ENCODE measurements at places on chromosomes 1 and 21.
A peak's percentile ranks its signal among the peaks of the same experiment; 100 is the strongest.

DNA sequence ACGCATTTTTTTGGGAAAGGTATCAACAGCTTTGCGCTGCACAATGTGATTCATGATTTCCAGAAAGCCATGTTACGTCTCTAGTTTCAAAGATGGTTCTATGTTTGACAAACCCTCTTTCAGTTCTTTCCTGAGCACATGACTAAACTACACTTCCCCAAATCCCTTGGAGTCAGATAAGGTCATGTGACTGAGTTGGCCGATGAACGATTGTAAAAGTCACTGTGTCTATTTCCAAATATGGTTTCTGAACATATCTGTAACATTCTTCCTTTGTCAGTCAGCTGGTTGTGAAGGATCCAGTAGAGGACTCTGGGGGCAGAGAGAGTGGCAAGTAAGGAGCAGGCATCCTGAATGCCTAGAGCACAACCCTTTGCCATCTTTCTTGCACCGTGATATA is 35.4 kb downstream of the TMPRSS15 start:
- DNase-seq = no peak

- DNase-seq = no peak
Observed at GRCh38 chr1:97989094-97989680, 68.4 kb upstream of the DPYD start.

DNA sequence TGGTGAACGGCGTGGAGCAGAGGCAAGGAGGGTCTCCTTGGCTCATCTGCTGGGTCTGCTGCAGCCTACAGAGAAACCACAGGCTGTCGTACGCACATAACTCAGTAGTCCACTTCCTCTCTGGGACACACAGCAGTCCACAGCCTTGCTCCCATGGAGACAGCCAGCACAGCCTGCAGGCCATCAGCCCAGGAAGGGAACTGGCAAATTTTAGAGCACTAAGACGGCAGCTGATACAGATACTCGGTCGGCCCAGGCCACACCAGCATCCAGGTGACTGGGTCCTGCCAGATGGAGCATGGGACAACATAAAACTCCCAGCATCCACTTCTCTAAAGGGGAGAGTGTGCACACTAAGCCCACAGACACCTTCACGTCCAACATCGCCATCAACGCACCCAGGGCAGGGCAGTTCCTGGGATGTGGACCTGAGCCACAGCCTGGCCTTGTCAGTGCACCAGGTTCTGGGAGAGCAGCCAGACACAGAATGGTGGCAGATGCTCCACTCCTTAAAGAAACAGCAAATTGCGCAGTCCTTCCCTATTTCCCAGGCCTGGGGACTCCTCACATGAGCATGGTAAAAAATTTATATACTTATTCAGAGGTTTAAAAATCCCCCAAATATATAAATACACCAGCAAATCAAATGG is 247.1 kb upstream of the RAB4A start:
- no peak for DNase-seq

GRCh38 chr1:67816506-67816905 is 16.8 kb downstream of the GNG12 start:
- DNase-seq = no peak

DNA sequence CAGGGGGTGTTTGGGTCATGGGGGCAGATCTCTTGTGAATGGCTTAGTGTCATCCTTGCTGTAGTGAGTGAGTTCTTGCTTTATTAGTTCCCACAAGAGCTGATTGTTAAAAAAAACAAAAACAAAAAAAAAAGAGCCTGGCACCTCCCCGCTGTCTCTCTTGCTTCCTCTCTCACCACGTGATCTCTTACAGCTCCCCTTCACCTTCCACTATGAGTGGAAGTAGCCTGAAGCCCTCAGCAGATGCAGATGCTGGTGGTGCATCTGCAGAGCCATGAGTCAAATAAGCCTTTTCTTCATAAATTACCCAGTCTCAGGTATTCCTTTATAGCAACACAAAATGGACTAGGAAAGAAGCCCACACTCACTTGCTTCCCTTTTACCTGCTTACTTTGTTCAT is 17.2 kb upstream of the RGL1 start:
- DNase-seq = no peak

GRCh38 chr1:161367684-161368400 is at the start of gene CFAP126:
Gene CFAP126 (minus strand): TSS chr1:161367876. CDS start chr1:161367868, 8 bp downstream.
- peak; percentile 75 for DNase-seq

DNA sequence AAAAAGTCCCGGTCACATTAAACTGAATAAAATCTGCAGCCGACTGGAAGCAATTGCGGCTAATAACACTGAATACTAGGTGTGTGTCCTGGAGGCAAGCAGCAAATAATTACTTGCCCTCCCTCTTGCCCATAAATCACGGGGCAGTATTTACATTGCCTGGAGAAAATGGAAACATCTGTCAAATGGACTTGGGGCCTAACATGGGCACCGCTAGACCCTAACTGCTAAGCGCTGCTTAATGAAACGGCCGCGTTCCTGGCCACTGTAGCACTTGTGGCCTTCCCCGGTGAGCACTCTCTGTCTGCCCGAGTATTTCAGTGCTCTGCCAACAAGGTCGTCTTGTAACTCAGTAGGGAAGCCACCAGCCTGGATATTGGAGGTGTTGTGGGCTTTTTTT is 23.9 kb upstream of the KNCN start:
- DNase-seq = no peak

DNA sequence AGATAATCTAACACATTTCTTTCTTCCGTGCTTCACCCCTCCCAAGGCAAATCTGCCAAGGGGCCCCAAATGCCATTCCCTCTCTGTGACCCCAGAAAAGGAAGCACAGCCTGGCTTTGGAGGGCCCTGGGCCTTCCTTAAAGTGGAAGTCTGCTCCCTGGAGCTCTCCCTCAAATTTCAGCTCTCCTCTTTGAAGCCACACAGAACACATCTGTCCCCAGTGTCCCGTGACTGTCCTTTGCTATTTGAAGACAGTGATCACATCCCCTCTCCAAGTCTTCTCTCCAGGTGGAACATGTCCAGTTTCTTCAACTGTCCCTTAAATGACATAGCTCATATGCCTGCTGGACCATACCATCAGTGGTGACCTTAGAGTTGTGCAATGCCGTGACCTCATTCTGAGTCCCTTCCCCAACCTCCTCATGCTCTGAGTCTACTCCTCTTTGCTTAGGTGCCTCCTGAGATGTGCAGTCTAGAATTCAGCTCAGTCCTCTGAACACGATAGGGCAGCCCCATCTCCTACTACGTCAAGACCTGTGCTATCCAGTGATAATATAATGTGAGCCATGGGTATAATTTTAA is 18.4 kb upstream of the FOXO6 start:
- DNase-seq = no peak

DNA sequence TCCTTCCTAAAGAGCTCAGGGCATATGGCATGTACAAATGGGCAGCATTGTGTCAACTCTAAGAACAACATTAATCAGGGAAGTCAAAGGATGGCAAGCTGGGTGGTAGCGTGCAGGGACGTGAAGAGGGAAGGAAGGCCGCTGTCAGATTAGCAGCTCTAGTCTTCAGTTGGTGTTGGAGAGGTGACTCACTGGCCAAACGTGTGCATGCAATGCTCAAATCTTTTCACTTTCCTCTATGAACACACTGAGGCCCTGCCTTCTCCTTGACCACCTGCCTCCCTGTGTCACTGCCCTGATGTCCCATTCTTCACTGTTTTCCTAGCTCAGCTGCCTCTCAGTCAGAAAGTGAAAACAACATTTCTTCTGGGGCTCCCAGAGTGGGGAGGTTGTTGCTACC is 5.9 kb upstream of the PIGR start:
- no peak for DNase-seq

DNA sequence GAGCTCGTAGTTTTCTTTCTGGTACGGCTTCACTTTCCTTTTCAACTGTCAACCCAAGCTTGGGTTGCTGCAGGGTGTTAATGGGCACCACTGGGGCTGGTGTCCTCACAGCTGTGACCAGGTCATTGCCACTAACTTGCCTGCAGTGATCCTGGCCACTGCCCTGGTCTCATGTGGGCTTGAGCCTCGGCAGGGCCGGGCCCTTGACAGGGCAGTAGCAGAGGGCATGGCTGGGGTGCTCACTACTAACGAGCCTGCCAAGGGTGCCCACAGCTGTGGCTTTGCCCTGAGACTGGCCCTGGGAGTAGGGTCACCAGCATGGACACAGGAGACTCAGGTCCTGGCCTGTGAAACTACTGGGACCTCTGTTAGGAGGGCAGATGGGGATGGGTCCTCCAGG is 31.5 kb upstream of the GNPAT start:
- DNase-seq = no peak

DNA sequence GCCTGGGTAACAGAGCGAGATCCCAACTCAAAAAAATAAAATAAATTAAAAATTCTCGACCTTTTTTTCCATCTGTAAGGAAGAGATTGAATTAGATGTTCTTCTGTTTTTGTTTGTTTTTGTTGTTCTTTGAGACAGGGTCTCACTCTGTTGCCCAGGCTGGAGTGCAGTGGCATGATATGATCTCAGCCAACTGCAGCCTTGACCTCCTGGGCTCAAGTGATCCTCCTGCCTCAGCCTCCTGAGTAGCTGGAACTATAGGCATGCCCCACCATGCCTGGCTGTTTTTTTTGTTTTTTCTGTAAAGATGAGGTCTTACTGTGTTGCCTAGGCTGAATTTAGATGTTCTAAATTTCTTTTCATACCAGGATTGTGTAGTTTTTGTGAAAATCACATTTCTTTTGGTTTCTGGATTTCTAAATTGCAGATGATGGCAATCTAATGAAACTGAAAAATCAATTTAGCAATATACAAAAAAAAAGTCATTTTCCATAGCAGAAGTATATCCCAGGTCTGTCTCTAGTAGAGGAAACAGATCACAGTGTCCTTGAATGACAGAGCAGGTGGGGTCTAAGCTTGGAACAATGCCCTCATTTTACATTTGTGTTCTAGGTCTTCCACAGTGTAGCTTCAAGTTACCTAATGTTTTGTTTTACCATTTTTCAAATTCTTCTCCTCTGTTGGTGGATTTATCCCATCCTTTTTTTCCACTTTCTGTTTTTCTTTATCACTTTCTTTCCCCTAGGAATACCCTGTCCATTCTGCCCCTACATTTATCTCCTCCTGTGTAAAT is 20.3 kb downstream of the ZYG11A start:
- no peak for DNase-seq

GRCh38 chr1:171935664-171936063 is 94.4 kb downstream of the DNM3 start:
- DNase-seq = no peak

DNA sequence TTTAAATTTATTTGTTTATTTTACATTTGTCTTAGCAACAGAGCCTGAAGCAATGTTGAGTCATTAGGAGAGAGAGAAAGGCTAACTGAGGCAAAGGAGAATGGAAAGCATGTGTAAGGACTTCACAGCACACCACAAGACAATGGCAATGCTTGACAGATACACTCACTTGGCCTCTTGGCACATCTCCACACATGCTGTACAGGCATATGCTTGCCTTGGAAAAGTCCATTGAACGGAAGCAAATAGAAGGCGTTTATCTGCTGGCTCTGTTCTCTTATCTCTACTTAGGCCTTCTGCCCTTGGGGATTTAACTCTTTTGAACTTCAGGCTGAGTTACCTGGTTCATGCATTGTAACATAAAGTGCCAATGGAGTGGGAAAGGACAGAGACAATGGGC is 262.2 kb upstream of the POU3F1 start:
- DNase-seq = no peak

GRCh38 chr1:47532921-47533792 is 95.3 kb downstream of the FOXD2 start:
- peak; percentile 38 for DNase-seq

DNA sequence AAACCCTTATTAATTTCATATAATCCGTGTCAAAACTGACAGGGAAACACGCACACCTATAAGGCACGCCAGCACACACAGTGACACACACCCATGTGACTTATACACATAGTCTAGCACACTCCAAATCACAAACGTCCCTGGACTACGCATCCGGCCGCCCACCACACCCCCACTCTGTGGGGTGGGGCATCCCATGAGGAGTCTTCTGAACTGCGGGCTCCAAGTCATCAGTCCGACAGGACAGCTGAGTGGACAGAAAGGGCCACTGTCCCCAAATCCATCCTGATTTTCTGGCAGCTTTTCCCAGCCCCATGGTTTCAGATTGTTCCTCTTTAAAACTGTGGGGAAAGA is 829 bp downstream of the PEA15 start:
- no peak for DNase-seq

DNA sequence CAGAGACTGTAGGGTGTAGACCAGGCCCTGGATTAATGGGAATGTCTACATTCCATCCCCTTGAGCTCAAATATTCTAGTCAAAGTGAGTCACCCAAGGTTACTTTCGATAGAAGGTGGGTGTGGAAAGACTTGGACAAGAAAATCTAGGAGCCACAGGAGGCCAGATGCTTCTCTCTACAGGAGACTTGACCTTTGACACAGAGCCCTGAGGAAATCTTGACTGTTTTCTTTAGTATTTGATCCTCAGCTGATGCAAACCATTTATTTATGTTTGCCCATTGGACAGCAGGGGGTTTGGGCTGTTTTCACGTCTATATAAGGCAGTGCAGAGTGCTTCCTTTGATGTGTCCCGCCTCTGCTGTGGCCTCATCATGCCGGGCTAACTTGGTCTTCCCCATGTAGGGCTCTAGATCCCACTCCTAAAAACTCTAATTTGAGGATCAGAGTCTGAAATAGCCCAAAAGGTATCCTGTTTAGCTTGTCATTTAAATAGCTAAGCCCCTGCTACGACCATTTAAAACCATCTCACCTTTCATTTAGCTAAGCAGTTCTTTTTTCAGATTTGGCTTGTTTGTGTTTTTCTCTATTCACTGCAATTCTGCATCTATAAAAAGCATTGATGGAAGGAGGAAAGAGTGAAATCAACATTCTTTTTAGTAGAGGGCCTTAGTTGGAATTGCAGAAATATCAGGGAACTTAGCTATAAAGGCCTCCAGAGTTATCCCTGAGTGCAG is 15.5 kb upstream of the MAP3K7CL start:
- peak; percentile 75 for DNase-seq

DNA sequence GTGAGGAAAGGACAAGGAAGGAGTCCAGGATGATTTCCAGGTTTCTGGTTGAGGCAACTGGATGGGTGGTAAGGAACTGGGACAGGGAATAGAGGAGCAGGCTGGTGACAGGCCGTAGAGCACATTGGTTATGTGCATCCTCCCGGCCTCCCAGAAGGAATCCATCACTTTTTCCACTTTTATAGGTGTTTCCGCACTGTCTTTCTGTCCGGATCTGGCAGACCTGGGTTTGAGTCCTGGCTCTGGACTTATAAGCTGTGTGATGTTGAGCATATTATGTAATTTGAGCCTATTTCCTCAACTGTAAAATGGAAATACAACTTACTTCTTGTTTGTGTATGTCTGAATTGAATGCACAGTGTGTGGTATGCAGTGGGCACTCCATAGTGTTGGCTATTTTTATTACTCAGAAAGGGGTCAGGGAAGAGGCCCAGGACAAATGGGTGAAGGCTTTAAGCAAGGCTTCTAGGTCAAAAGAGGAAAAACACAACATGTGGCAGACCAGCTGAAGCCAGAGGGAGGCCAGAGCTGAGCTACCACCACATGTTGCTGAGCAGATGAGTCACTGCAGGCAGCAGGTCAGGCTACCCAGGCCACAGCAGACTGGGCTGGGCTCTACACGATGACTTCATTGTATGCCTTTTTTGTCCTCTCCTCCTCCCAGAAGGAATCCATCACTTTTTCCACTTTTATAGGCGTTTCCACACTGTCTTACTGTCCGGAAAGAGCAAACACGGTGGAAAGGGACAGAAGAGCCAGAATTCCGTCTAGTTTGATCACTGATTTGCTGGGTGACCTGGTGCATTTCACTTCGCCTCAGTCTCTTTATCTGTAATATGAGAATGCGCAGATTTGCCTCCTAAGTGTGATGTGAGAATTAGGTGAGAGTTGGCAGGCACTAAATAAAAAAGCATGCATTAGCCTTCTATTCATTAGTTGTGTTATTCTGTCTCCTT is 791 bp upstream of the MAST2 start:
- DNase-seq = peak; percentile 97
